ENCODE measurements at places on chromosomes 1 and 21.

GRCh38 chr1:59706303-59706599 is 108.5 kb upstream of the HOOK1 start:
- no peak for DNase-seq

DNA sequence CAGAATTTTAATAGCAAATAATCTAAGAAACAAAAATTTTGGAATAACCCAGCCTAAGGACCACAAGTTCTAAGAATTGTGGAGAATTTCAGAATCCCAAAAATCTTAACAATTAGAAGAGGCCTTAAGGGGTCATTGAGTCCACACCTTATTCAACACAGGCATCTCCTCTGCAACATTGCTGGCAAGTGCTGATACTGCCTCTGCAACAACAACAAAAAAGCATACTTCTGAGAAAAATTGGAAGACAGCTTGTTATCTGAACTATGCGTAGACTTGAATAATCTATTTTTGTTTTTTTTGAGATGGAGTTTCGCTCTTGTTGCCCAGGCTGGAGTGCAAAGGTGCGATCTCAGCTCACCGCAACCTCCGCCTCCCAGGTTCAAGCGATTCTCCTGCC is 24.0 kb upstream of the SLC2A1 start:
- DNase-seq, result no peak

DNA sequence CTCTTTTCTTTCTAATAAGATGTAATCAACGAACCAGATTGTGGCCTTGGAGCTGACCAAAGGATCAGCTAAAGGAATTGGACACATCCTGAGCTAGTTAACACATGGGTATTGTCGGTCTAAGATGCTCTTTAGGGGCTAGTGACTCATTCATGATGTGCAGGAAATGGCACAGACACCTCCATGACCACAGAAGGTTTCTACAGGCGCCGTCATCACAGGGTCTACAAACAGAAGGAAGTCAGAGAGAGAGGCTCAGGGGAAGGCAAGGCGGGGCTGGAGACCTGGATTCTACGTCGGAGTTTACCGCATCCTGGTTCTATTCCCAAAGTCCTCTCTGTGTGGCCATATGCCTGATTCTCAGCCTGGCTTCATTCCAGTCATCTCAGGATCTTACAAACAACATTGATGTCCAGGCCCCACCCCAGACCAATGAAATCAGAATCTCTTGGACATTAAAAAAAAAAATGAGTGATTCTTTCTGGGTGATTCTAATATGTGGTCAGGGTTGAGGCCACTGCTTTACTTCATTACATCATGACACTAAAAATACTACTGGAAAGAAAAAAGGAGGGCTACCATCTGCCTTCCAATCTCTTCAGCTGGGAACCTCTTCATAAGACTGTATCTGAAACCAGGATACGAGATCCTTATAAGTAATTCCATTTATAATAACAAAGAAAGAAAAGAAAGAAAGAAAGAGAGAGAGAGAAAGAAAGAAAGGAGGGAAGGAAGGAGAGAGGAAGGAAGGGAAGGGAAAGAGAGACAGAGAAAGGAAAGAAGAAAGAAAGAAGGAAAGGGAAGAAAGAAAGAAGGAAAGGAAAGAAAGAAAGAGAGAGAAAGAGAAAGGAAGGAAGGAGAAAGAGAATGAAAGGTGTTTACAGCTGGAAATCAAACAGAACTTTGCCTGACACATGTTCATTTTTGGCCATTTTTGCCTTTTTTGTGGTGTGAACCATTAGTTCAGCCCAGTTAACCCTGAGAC is 11.6 kb upstream of the KCNJ15 start:
- DNase-seq, result no peak

DNA sequence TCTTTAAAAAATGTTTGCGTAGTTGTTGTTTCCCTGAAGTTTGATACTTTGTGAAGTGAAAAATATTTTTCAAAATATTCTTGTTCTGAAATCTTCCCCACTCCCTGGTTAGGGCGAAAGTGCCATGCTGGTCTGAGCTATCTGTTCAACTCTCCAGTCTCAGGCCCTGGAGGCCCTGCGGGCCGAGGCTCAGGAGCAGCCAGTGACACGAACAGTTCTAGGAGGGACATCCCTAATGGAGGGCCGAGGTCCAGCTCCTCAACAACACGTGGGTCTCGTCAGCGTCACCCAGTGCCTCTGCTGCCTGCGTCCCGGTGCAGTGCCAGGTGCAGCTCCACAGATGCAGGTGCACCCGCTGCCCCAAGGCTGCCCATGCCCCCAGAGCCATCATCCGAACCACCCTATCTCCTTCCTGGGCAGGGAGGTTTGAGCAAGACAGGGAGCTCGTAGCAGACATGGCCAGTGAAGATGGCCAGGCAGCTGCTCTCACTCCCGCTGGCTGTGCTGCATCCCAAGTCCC is 69.7 kb upstream of the COL6A1 start:
- no peak for DNase-seq

DNA sequence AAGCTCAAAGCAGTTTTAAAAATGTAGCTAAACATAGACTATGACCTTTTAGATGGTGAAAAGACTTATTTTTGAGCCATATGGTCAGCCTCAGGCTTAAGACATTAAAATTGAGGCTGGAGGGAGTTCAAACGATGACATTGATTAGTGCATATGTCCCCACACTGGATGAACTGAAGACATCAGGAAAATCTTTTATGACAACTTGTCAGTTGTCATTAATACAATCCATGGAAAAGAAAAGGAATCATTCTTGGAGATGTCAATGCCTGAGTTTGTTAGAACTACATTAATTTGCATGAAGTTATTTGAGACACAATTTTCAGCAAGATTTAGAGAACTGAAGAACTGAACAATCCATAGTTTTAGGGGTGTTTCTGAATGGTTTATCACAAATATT is 349.9 kb downstream of the COL11A1 start:
- DNase-seq, result no peak

DNA sequence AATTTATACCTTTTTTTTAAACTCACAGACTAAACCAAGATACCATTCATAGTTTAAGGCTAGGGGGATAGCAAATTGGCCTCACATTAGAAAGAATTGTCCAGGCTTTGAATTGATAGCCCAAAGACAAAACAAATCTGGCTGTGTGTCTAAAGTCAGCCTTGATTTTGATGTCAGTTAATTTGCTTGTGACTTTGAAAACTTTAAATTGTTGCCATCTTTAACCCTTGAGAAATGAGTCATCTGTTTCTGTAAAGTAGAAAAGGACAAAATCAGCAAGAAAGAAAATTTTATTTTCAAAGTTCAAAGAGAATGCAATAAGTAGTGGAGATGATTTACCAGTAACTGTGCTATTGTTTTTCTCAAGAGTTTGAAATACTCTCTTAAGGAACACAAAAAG is 184.5 kb downstream of the RGS7 start:
- DNase-seq, result no peak
